HCEC 1CT (cell line): ENCODE measurements at places on chromosomes 2 and 18.

DNA sequence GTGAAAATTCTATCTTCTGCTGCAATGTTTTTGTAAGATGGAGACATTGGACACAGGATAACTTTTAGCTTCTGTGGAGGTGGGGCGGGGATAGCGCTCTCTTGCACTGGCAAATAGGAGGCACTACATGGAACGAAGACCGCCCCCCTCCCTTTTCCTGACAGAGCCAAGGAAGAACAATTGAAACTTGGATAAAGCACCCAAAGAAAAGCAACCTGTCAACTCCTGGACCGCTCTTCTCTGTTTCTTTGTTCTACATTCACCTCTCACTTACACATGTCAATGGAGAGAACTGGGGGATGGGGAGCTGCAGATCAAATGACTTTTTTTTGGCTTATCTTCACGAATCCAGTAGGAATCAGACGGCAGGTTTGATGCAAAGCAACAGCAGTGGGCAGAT, 126.3 kb upstream of the CHAC2 start:
- no peak for DNase-seq

DNA sequence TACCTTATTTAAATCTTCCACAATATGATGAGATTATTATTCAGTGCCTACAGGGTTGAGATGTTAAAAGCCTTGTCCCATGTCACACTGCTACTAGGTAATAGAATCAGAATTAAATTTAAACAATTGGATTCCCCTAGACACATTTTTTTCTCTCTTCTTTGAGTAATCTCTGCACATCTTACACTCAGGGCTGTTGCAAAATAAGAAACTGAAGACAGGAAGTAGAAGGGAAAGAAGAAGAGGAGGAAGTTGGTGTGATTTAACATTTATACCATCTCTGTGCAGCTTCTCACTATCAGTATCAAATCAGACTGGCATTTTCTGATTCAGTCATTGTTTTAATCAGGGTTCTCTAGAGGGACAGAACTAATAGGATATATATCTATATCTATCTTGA, 677.6 kb downstream of the IRS1 start:
- no peak for DNase-seq

- no peak for DNase-seq
Measured at GRCh38 chr2:240526521-240526920, 31.3 kb downstream of the ANKMY1 start.

DNA sequence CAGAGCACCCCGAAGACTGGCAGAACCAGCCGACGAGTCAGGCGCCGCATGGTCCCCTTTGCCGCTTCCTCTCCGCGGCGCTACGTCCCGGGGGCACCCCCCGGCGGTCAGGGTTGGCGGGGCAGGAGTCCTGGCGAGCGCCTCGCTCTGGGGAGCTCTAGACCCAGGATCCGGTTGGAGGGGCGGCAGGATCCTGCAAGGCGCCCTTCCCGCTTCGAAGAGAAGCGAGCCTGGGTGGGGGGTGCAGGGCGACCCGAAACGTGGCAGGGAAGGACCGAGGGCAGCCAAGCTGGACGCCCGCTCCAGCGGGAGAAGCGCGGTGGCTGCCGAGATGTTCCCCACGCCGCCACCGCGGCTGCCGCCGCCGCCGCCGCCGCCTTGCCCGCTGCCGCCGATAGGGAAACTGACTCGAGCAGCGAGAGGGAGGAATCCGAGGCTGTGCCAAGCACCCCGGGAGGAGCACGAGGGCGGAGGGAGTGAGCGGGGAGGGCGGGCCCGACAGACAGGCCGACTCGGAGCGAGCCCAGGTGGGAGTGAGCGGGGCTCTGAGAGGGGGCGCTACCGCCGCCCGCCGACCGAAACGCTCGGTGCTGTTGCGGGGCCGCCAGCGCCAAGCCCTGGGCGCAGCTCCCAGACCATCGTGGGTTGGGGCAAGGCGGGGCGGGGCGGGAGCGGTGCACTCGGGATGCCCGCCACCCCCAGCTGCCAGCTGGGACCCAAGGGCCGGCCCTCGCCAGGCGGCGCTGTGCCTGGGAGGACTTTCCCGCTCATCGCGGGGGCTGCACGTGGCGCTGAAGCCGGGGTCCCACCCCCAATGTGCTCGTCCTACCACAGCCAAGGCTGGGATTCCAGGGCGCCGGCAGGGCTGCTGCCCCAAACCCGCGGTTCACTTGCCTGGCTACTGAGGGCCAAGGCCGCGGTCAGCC, at the start of gene GALNT14:
Gene GALNT14 (minus strand): TSS at position 404 of the 926 bp plus-strand sequence. CDS start 354 bp downstream, at position 50.
- DNase-seq, result no peak

- DNase-seq, result no peak
Measured at GRCh38 chr2:23924589-23925359, 2.1 kb downstream of the ATAD2B start.
